Breast epithelium (tissue), 4 donors: ENCODE measurements at places on chromosomes 6 and 20.

GRCh38 chr20:33650753-33651561 is 11.2 kb upstream of the C20orf144 start:
- H3K4me1 ChIP-seq, result no peaks in the 10 kb centered on the region
- H3K27me3 ChIP-seq, result no peaks in the 10 kb centered on the region
- H3K27ac ChIP-seq, result peak overlapping the region; percentile 73
- peak; percentile 76 for DNase-seq
- H3K36me3 ChIP-seq, result no peaks in the 10 kb centered on the region
- H3K4me3 ChIP-seq, result no peak overlapping the region

DNA sequence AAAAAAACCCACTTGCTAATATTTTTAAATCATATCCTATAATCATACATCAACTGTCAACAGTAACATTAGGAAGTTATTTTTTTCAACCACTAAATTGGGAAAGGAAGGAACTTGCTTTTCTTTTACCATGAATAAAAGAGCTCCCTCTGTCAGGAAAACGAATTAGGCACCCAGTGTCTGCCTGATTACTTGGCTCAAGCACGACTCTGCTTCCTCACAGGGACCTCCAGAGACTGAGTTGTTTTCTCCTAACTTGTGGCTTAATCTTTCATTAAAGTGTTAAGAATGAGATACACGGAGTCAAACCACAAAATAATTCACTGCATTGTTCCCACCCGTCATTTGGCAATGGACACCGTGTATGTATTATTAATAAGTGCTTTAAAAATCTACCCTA is 1405.1 kb upstream of the EYS start:
- DNase-seq, result no peak
- H3K27ac ChIP-seq, result no peak overlapping the region
- H3K27me3 ChIP-seq, result no peaks in the 10 kb centered on the region
- no peak overlapping the region for H3K4me3 ChIP-seq
- no peaks in the 10 kb centered on the region for H3K36me3 ChIP-seq

DNA sequence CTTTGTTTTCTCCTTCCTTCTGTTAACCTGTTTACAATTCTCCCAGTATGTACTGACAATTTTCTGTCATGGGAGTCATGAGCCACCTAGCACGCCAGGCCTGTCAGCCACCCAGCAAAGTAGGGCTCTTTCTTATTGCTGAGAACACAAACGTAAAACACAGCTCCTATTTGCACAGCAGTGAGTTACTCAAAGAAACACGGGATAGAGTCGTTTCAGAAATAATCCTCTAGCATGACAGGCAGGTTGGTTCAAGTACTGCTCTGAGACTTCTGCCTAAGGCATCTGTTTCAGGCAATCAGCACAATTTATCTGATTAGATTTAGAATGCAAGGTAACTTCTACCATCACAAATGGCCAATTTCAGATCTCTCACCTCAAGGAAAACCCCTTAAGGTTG is 88.8 kb downstream of the CD24 start:
- no peaks in the 10 kb centered on the region for H3K4me1 ChIP-seq
- H3K36me3 ChIP-seq, result no peaks in the 10 kb centered on the region
- no peak overlapping the region for H3K4me3 ChIP-seq
- no peaks in the 10 kb centered on the region for H3K27me3 ChIP-seq
- H3K27ac ChIP-seq, result peak overlapping the region; percentile 34

DNA sequence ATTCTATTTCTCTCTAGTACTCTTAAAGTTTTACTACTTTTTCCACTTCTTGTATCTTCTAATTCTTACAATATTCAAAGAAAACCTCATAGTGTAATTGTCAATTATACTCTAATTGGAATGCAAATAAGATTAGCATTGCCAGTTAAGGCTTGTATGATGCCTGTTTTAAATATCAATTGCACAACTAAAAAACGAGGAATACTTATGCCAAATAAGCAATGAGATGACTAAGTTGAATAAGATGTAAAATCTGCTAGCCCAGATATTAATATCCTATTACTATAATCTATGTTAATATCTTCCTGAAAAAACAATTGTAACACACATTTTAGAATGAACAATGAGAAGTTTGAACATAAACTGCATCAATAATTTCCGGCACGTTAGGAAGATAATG is 13.3 kb upstream of the AKAP7 start:
- H3K4me1 ChIP-seq, result no peaks in the 10 kb centered on the region
- no peak overlapping the region for H3K4me3 ChIP-seq
- H3K27ac ChIP-seq, result no peak overlapping the region

- no peaks in the 10 kb centered on the region for H3K4me1 ChIP-seq
- no peaks in the 10 kb centered on the region for H3K36me3 ChIP-seq
- no peak overlapping the region for H3K27ac ChIP-seq
- DNase-seq, result no peak
- H3K4me3 ChIP-seq, result no peak overlapping the region
- H3K27me3 ChIP-seq, result no peaks in the 10 kb centered on the region
These were observed 77.8 kb downstream of the ESR1 start for GRCh38 chr6:151885234-151885633.

DNA sequence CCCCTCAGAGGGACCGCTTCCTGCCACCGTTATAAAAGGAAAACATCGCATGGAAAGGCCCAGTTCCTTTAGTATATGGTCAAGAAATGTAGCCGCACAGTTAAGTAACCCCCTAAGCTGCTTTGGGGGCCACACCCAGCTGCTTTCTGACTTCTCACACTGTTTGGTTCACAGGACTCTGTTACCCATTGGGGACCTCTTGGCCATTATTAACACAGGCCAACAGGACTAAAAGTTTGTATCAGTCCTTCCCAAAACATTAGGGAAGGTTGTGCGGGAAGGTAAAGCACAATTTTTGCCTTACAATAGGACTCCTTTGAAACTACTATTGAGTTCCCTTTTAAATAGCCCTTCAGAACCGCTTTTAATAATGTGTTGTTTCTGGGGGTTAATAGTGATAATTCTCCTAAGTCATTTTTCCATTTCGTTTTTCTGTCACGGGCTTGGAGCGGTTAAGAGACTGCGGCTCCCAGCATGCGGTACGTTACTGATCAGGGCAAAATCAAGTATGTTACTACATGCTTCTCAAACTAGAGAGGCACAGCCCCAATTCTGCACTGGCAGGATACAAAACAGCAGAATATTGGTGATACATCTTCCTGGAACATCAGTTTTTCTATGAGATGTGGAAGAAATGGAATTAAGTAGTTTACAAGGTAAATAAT is 668 bp upstream of the RPP40 start:
- H3K27me3 ChIP-seq, result no peaks in the 10 kb centered on the region
- H3K4me1 ChIP-seq, result no peaks in the 10 kb centered on the region
- H3K27ac ChIP-seq, result peak overlapping the region; percentile 96
- DNase-seq, result no peak

DNA sequence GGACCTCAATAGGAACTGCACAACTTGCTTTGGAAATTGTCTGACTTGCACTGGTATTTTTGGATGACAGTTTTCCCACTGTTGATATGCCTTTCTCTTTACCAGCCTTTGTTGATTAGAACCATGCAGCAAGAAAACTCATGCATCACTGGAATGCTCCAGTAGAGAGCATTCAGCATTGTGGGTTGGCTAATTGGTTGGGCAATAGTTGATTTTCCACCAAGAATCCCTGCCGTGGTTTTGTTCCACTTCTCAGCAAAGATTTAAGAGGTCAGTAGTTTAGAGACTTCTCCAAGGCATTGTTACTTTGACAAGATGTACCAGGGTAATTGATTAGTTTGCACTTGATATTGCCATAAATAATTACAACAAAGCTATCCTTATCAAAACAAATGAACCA is 260.0 kb downstream of the DHX35 start:
- DNase-seq, result no peak
- no peaks in the 10 kb centered on the region for H3K36me3 ChIP-seq
- H3K27me3 ChIP-seq, result no peaks in the 10 kb centered on the region
- no peak overlapping the region for H3K27ac ChIP-seq
- no peak overlapping the region for H3K4me3 ChIP-seq
- H3K4me1 ChIP-seq, result no peaks in the 10 kb centered on the region

GRCh38 chr20:13008761-13009681 is at the start of gene SPTLC3:
SPTLC3 (plus strand) TSS chr20:13008972; CDS start chr20:13009268, 296 bp downstream.
- no peaks in the 10 kb centered on the region for H3K36me3 ChIP-seq
- no peaks in the 10 kb centered on the region for H3K27me3 ChIP-seq
- no peaks in the 10 kb centered on the region for H3K4me1 ChIP-seq
- H3K27ac ChIP-seq, result peak within 1 kb of the TSS; percentile 93
- peak; percentile 38 for DNase-seq
